Tibial nerve (tissue), 4 donors: ENCODE measurements at places on chromosomes 2 and 18. TPM values are rescaled to one million over a fixed set of nuclear protein-coding genes. Genes with fewer than 3 reads are reported as not detected.

DNA sequence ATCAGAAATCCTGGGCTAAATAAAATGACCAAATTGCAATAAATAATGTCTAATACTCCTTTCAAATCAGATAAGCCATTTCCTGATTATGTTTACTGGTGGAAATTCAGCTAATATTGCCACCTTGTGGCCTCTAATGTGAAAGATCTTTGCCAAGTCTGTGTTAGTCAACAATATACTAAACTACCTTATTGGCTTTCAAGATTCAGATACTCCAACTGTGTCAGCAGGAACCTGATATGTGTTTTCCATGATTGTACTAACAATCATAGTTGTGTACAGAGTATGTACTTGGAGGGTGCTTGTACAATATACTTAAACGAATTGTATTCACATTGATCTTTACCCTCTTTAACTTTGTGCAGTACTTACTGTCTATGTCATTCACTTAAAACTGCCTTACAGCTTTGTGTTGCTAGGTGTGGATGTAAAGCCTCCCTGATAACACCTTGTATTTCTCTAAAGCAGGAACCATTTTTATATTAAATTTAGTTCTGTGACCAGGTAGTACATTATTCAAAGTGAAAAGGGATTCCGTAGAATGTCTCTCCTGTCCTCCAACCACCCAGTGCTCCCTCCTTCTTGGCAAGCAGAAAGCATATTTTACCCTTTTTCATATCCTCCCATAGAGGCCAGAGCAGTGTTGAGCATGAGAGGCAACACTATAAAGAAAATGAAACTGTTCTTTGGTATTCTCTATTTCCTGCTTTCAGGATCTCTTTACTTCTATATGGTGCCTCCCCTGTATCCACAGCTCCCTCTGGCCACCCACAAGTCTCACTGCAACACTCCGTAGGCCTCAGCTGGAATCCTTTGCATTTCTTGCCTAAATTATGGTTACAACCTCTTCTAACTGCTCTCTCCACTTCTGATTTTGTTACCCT, 75.2 kb upstream of the C2orf15 start:
- DNase-seq = no peak

- DNase-seq = no peak
These were observed 15.5 kb downstream of the REG3G start for GRCh38 chr2:79041032-79041448.

The LGALSL gene
- 33.4 TPM for total RNA-seq

- no peak for DNase-seq
These were observed 109.5 kb upstream of the ITGB6 start for GRCh38 chr2:160309585-160309984.

The FOXI3 gene
- total RNA-seq = not detected

- no peak for DNase-seq
These were observed 22.9 kb downstream of the GRHL1 start for GRCh38 chr2:9974343-9974742.

DNA sequence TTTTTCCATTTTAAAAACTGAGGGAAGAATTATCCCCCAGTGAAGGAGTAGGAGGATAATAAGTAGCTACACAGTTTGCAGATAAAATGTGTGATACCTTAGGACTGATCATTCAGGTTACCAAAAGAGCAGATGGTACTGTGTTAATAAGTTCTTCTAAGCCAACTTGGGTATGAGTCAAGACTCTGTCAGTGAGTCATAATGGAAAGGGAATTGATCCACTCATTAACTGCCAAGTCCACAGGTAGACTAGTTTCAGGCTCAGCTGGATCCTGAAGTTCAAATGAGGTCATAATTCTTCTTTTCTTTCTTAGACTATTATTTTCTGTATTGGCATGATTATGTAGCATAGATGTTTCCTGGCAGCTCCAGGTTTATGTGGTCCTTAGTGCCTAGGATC, 142.4 kb upstream of the ALPP start:
- no peak for DNase-seq

GRCh38 chr2:240149943-240150784, 9.7 kb upstream of the OTOS start:
- no peak for DNase-seq

- DNase-seq = no peak
These were observed 31.8 kb downstream of the BCL11A start for GRCh38 chr2:60521626-60522025.

DNA sequence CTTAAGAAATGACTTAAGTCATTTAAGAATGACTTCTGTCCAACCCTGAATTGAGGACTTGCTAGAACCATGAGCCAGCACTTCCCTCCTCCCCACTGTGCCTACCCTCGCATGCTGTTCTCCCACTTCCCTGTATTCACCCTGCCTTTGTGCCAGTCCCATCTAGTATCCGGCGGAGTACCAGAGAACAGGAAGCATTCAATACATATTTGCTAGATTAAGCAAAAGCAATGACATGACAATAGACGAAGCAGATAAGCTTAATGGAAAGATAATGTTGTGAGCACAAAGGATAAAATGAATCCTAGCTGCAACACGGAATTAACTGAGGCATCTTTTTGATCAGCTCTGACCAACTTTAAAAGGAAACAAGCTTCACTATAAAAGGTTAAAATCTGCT, 328.5 kb downstream of the TDRD15 start:
- no peak for DNase-seq

DNA sequence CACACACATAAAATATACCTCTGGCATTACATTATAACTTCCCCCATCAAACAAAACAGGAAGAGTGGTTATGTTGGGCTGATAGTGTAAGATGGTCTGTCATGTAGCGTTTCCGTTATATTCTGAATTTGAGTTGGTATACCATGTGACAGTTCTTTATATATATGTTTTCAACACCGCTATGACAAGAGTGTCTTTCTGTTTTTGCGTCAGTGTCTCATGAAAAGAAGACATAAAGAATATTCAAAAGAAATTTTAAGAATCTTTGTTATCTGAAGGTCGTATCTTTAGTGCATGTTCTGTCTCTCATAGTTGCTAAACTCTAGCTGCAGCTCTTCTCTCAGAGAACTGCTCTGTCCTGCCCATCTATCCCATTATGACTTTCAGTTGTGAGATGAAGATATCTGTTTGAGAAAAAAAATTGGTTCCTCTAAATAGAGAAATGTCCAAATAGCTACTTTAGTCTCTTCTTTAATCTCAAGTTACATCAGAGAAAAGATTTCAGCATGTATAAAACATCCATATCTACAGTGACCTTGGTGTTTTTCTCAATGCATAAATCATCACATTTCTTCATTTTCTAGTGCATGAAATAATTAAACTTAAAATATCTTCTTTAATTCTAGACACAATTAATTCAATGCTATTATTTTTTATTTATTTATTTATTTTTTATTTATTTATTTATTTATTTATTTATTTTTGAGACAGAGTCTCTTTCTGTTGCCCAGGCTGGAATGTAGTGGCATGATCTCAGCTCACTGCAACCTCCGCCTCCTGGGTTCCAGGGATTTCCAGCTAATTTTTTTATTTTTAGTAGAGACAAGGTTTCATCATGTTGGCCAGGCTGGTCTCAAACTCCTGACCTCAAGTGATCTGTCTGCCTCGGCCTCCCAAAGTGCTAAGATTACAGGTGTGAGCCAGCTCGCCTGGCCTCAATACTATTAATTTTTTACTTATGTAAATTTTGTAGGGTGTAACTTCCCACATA, 24.3 kb upstream of the PSME4 start:
- no peak for DNase-seq

DNA sequence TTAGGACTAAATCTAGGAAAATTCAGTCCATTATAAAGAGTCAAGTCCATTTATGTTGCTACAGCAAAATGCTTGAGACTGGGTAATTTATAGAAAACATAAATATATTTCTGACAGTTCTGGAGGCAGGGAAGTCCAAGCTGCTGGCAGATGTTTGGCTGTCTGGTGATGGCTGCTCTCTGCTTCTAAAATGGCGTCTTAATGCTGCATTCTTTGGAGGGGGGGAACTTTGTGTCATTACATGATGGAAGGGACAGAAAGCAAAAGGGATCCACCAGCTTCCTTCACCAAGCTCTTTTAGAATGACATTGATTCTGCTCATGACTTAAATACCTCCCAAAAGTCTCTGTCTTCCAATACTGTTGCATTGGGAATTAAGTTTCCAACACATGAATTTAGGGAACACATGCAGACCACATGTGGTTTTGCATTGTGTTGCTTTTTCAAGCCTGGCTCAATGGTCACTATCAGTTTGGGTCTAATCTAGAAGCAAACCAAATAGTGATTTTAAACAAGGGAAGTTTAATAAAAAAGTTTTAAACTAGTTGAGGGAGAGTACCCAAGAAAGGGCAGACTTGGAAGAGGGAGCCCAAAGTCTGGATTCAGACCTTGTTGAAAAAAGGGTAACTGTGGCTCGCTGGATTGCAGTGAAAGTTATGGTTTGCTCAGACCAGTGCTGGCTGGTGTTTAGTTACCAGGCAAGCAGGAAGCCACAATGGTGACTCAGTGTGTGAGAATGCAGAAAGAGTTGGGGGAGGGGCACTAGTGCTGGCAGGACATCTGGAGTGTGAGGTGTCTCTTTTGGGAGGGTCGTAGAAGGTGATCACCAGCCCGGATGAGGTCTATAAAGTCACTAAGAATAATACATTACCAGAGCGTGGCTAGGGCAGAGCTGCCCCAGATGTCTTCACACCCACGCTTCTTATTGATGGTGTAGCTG, 30.8 kb downstream of the C18orf54 start:
- no peak for DNase-seq

DNA sequence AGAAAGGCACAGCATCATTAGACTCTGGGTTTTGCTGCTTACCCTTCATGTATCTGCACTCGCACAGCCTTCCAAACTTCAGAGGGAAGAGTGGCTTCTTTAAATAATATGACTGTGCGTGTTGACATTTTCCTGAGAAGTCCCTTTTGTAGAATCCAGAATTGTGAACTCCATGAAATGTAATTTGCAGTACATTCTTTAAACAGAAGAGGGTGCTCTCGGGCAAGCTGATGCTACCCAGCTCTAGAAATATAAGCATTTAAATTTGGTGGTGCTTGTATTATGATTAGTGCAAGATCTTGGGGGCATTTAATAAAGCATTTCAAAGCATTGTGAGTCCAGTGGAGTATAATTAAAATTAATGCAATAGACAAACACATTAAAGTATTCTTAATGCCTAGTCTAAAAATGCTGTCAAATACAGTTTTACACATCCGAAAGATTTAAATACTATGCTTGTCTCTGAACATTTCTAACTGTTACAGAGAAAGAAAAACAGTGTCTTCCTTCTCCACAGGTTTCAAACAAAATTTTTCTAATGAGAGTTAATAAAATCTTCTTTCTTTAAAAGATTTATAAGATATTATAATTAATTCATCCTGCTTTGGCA, 17.3 kb upstream of the GTF2A1L start:
- DNase-seq = no peak

DNA sequence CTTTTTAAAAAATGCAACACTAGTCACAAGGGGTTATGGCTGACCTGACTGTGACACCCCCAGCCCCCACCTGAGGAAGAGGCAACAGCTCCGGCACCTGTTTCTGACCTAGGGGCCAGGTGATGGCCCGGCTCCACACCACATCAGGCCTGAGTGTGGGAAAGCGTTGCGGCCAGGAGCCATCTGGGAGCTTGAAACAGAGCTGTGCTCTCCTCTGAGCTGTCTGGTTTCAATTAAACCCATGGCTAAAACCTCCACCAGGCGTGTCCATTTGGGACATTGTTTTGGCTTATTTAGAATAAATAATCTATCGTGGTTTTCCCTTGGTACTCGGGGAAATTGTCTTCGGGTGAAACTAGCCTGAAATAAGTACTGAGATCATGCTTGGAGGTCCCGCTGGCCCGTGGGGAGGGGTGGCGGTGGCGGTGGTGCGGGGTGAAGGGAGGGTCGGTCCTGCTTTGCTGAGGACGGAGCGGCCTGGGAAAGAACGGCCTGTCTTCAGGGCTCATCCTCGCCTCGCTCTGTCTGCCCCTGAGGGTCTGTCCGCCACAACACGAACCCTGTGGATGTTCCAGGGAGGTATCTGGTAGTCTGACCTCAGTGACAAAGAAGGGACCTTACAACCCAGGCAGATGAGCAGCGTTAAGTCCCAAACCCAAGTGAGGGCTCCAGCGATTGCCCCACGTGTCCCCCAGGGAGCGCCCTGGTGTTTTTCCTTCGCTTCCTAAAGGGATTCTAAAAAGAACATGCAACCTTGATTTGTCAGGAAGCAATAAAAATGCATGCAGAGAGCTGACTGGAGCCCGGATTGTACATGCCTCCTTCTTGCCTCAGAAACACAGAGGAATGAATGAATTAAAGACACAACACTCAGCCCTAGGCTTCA, 58.7 kb downstream of the IL1RL2 start:
- DNase-seq = no peak

The DYNC1I2 gene
- 116 TPM for total RNA-seq

GRCh38 chr18:845152-845819, 33.2 kb upstream of the YES1 start:
- DNase-seq = no peak

The TUBA3E gene
- not detected for total RNA-seq

DNA sequence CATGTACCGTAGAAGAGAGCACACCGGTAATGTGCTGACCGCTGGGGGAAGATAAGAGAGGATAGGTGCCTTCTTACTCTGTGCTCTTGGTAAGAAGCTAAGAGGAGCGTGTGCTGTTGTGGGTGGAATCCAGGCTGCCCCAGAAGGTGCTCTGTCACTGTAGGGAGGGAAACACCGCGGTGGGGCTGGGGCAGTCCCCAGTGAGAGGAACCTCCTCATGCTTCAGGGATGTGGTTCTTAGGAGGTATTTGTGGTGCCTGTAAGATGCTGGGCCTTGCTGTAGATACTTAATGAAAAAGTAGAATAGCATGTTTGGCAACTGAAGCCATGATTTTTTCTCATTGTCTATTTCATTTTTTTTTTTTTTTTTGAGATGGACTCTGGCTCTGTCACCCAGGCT, 1.1 kb downstream of the COLEC11 start:
- DNase-seq = no peak

GRCh38 chr2:149738767-149739166, 151.2 kb upstream of the MMADHC start:
- no peak for DNase-seq

The ERBB4 gene
- 3.0 TPM for total RNA-seq

The TRIM54 gene
- total RNA-seq = 0.78 TPM

- DNase-seq = no peak
These were observed 5.1 kb upstream of the CETN1 start for GRCh38 chr18:574865-575645.

The DCAF17 gene
- total RNA-seq = 22.4 TPM

DNA sequence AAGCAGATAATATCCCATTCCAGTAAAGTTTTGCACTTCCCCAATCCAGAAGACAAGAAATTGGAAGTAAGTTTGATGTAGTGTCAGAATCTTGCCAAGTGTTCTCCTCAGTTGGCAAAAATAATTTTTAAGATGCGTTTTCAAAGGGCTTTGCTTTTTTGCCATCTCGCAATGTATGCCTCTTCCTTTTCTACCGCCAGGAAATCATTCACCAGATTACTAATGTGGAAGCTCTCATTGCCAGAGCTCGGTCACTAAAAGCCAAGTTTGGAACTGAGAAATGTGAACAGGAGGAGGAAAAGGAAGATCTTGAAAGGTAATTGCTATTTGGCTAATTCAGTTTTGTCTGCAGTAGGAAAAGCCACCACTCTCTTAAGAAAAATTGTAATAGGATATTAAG, 110.7 kb downstream of the RAB3GAP1 start:
- DNase-seq = no peak

The REG1A gene
- 3.8 TPM for total RNA-seq
